ENCODE measurements at places on chromosomes 3 and 15.
A peak's percentile ranks its signal among the peaks of the same experiment; 100 is the strongest.

DNA sequence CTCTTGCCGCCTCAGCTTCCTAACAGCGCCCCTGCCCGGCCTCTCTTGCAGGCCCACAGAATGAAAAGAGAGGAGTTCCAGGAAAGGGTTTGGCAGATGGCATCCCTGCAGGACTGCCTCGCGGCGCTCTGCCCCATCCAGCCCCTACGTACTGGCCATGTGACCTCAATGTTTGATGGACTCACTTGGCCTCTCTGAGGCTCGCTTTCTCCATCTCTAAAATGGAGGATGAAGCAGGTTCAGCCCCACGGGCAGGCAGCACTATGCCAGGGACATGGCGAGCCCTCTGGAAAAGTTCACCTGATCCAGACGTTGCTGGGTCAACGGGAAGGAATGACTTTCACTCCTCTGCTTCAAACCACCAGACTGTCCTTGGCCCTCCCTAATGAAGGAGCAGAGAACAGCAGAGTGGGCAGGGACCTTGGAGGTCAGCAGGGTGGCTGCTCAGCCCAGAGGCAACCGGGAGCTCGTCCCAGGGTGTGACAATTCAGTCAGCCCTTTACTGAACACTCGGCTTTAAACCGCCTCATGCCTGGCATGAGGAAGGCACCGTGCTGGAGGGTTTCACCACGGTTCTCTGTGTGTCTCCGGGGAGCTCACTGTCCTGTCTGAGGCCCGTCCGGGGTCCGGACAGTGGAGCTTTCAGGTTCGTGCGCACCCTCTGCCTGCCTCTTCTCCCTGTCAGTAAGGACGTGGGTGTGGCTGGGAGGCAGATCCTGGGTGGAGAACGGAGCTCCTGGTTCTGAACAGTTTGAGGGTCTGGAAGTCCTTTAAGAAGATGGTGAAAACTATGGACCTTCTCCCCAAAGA lies 101.3 kb downstream of the LINGO1 start:
- no peak for DNase-seq

- no peak for DNase-seq
Measured at GRCh38 chr3:87268646-87269211, 7.7 kb downstream of the POU1F1 start.

- no peak for DNase-seq
Measured at GRCh38 chr15:43920815-43921214, 94.0 kb downstream of the WDR76 start.

DNA sequence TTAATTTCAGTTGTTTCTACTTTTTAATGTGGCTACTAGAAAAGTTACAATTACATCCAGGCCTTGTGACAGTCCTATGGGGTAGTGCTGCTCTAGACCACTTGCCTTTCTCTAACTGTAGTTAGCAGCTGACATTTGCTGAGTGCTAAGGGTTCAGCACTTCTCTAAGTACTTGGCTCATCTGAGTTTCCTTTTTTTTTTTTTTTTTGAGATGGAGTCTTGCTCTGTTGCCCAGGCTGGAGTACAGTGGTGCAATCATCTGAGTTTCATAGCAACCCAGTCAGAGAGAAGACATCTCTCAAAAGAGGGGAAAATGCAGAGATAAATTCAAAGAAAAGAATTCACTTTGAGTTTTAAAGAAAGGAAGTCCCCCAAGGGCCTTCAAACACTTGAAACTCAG lies 130.8 kb downstream of the MYLK start:
- DNase-seq: no peak

DNA sequence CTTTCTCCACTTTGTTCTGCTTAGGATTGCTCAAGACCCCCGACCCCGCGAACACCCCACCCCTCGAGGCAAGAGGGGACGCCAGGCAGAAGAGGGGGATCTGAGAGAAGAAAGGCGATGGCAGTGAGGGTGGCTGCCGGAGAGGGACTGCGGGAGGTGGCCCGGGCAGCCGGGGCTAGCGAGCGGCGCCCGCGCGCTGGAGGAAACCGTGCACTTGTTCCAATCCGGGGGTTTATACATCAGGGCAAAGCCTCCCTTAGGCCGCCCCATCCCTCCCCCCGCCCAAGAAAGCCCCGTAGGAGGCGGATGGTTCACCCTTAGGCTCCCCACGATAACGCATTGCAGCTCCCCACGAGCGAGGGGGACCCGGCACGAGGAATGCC lies 475 bp downstream of the ERC2 start:
- DNase-seq: no peak

GRCh38 chr15:28112101-28112760 lies 13.1 kb upstream of the OCA2 start:
- DNase-seq: no peak

- DNase-seq: peak; percentile 62
Measured at GRCh38 chr3:44712455-44713075, at the start of gene ZNF502. TSS of gene ZNF502 (plus strand) at chr3:44712660. CDS start at chr3:44720262, 7,602 bp downstream.

GRCh38 chr3:180974286-180974685 lies 15.2 kb downstream of the DNAJC19 start:
- no peak for DNase-seq

DNA sequence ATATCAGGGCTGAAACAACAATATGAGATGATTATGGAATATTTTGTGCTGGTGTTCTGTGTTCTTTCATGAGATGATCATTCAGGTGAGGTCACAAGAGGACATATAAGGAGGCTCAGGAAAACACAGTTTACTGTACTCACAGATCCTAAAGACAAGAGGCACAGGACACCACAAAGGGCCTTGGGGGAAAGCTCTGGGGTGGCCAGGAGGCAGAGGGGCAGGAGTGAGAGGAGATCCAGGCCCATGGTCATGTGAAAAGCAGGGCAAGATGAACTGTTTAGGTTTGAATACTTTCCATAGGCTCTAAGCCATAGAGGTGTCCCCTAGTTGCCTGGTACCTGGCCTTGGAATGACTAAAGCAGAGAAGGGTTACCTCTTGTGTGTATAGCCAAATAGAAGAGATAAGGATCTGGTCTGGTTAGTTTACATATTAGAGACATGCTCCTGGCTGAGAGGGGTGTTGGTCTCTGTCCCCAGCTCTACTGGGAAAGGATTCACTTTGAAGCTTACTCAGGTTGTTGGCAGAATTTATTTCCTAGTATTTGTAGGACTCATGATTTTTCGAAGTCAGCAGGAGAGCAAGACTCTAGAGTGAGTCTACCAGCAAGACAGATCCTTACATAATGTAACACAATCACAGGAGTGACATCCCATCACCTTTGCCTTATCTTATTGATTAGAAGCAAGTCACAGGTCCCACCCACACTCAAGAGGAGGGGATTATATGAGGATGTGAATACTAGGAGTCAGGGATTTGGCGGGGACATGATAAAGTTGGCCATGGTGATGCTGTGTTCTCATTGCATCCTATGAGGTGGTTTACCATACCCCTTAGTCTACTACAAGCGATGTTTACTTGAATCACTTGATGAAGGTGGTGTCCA lies 11.3 kb upstream of the TM4SF1 start:
- DNase-seq: no peak

DNA sequence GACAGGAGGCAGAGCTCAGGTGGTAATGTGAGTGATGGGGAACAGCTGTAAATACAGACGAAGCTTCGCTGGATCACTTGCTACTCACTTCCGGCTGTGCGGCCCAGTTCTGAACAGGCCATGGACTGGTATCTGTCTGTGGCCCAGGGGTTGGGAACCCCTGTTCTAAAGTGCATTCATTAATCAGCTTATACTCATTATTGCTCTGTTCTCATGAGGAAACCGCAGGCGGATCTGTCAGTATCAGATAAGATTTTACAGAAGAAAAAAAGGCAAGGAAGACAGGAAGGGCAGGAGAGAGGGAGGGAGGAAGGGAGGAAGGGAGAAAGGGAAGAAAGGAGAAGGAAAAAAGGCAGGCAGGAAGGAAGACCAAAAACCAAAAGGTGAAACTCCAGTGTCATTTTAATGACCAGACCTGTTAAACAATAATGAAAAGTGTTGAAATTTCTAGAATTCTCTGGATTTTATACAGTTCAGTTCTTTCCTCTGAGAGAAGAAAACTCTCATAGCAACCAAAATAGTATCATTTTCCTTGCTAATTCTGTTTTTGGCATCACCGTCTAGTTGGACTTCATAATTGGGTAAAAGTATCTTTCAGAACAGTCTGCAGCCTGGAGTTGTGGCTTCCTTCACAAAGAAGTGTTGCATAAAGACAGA lies 128.0 kb upstream of the PROK2 start:
- no peak for DNase-seq

DNA sequence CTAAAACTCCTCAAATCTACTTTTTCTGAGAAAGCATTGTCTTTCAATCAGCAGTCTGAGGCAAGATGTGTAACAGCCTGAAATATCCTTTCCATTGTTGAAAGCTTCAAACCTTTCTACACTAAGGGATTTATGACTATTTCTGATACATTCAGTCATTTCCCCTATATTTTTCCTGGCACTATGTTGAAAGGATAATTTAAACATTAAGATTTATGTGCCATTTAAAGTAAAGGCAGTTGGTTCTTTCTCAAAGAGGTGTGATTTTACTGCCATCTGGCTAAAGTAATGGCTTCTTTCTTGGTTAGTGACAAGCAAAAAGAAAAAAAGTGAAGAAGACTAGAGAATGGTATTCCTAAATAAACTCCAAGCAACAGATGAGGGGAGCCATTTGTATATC lies 249.6 kb upstream of the COL8A1 start:
- no peak for DNase-seq
